ENCODE measurements at places on chromosomes 5 and 9. TPM values are rescaled to one million over a fixed set of nuclear protein-coding genes. Genes with fewer than 3 reads are reported as not detected.

PCDHB2 gene
- 1.9 TPM for total RNA-seq

SLC34A3 gene
- 0.03 TPM for total RNA-seq

MAPK9 gene
- total RNA-seq, result 43.8 TPM

ANXA6 gene
- total RNA-seq, result 179 TPM

CCDC192 gene
- total RNA-seq, result 1.1 TPM

NDUFA8 gene
- 43.9 TPM for total RNA-seq

- no peak for DNase-seq
These were observed 34.7 kb downstream of the TMEM167A start for GRCh38 chr5:83042507-83042906.

DNA sequence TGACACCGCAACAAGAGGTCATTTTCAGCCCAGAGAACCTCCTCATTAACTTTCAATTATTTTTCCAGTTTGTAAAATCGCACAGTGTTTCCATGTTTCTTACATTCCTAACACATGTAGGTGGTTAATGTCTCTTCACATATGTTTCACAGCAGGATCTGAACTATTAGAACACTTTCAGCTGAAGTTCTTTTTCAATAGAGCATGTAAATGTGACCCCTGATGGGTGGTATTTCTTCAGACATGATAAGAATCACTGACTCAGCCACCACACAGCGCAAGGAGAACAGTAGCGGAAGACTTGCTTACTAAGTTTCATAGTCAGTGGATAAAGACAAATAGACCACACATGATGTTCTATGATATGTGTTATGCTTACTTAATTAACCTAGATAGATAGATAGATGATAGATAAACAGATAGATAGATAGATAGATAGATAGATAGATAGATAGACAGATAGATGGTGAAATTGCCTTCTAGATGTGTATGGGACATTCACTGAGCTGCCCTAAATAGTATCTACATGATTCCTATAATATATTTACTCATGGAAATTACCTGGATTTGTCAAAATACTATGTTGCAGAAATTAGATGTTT is 1992.1 kb upstream of the NUDT12 start:
- no peak for DNase-seq

- peak; percentile 26 for DNase-seq
These were observed 1.1 kb downstream of the KIF2A start for GRCh38 chr5:62306896-62307689.

DNA sequence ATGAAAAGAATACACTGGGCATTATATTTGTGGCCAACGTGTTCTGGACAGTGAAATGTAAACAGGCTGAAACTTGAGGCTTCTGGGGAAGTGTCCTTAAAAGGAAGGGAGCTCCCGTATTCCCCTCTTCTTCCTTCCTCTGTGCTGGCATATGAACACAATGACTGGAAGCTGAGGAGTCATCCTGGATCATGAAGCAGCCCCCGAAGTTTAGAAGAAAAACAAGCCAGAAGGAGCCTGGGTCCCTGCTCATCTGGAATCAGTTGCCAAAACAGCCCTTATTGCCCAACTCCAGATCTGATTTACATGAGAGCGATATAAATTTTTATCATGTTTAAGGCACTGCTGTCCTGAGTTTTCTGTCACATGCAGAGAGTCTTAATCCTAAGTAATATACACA is 65.4 kb upstream of the SLC1A1 start:
- DNase-seq, result no peak

GRCh38 chr9:100160021-100160420 is 61.0 kb downstream of the INVS start:
- DNase-seq, result no peak

- no peak for DNase-seq
These were observed 87.6 kb downstream of the S1PR3 start for GRCh38 chr9:89078860-89079259.

GRCh38 chr5:96615223-96615622 is 47.0 kb upstream of the CAST start:
- no peak for DNase-seq

DNA sequence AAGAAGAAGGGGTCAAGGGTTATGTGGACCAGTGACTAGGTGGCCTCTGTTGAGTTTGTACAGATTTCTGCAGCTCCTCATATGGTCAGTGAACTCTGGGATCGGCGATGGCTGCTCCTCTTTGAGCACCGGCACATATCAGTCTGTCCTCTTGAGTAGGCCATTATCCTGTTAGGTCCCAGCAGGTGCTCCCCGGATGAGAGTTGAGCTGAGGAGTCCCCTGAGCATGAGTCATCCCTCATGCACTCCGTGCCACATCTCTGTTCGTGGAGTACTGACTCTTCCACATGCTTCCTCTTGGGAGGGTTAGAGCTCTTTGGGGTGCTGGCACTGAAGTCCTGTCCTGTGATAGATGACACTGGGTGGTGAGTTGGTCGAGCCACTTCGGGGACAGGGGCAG is 143.7 kb downstream of the PTTG1 start:
- no peak for DNase-seq

DNA sequence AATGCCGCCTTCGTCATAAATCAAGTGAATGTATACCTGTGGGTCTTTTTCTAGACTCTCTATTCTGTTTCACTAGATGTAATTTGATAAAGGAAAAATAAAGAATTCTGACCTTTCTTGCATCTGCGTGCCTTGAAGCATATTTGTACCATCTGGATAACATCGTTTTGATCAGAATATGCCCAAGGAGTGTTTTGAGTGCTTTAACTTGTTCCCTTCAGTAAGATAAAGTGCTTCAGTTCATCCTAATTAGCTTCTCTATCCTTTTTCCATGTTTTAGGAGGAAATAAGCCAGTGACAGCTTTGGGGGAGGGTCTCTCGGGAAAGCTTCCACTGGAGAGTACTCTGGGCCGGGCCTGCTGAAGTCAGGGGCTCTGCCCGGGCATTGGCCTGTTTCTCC is 113.5 kb upstream of the DAP start:
- DNase-seq, result no peak

DNA sequence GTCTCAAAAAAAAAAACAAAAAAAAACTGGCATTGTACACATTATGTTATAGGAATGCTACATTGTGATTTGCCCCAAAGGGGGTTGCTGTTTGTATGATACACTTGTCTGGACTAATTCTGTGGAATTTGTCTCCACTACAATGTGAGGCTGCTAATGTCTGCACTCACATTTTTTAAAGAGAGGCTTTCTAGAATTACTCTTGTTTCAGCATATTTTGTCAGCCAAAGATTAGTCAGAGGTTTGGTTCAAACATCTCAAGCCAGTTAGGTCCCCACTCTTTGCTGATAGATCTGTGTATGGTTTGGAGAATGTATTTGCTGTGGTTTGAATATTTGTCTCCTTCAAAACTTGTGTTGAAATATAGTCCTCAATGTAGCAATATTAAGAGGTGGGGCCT is 59.3 kb upstream of the ZNF169 start:
- no peak for DNase-seq

DNA sequence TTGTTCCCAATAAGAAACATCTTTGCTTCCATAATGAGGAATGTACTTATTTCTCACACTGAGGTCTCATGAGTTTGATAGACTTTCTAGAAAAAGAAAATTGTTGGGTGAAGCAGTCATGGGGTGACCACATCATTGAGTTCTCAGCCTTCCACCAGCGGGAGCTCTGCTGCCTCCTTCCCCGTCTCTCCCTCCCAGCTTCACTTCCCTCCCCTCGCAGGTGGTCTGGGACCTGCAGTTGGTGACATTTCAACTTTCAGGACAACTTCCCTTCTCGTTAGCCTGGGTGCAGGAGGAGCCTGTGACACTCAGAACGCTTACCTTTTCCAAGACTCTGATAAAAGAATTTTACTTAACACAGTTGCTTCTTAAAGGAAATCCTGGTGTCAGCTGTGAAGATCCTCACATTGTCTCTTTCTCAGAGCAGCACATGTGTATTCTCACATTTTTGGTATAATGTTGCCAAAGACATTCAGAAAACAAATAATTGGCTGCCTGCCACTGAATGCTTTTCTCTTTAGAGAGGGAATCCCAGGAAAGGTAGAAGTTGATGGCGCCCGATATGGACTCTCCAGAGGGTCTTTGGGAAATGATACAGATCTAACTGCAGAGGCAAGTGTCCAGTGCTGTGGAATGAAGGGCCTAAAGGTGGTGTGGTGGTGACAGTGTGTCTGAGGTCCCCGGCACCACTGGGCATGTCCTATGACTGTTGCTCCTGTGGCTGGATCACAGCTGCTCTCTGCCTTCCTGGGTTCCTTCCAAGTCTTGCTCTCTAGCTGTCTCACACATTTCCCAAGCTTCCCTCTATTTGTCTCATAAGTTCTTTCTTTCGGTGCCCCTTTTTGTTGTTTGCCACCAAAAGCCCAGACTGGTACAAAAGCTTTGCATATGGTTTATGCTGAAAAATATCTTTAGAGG is 238.1 kb downstream of the GAS1 start:
- no peak for DNase-seq

GRCh38 chr5:154756009-154756867 is 1.1 kb downstream of the LARP1 start:
- peak; percentile 71 for DNase-seq

- no peak for DNase-seq
These were observed 218.1 kb downstream of the CETN3 start for GRCh38 chr5:90191352-90192045.

- DNase-seq, result peak; percentile 89
These were observed at the start of gene RUSC2 for GRCh38 chr9:35489313-35490154. TSS of gene RUSC2 (plus strand) at chr9:35490111. CDS start at chr9:35546522, 56,411 bp downstream.
